Stimulated activated CD4-positive, alpha-beta T cell treated with anti-CD3 and anti-CD28 coated beads, TNF-alpha, amount 100 ng/mL, for 48 hours (primary cell): ENCODE measurements at places on chromosomes 13 and 19.

- peak; percentile 68 for DNase-seq
These were observed 2.9 kb upstream of the LTBP4 start for GRCh38 chr19:40598121-40598917.

DNA sequence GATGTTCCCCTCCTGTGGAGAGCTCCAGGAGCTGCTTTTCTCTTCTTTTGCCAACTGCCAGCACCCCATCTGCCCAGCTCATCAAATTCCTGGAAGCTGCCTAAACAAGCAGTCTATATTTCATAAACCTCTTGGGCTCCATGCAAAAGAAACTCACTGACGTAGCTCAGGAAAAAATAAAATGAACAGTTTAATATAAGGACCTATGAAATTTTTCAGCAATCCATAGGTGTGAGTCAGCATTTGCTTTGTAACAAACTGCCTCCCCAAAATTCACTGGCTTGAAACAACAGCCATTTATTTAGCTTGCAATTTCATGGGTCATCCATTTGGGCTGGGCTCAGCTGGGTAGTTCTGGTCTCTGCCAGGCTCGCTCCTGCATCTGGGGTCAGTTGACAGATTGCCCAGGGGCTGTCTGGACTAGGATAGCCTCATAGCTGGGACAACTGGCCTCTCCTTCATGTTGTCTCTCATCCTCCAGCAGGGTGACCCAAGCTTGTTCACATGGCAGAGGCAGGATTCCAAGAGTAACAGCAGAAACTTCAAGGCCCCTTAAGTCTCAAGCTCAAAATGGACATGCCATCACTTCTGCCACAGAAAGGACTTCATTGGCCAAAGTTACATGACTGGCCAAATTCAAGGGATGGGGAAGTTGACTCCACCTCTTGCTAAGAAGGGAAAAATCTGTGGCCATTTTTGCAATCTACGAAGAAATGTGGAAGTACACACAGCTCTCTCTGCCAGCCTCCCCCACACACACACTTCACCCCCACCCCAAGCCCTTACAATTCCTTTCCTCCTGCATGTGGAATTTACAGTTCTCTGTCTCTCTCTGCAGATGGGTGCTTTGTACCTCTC is 7.9 kb upstream of the PVR start:
- DNase-seq, result no peak

- no peak for DNase-seq
These were observed at the start of gene CXCL17 for GRCh38 chr19:42442833-42443232. CXCL17 (minus strand) TSS chr19:42442946; CDS start chr19:42442832, 114 bp downstream.

GRCh38 chr19:11737964-11738745 is 591 bp downstream of the ZNF823 start:
- DNase-seq, result no peak

DNA sequence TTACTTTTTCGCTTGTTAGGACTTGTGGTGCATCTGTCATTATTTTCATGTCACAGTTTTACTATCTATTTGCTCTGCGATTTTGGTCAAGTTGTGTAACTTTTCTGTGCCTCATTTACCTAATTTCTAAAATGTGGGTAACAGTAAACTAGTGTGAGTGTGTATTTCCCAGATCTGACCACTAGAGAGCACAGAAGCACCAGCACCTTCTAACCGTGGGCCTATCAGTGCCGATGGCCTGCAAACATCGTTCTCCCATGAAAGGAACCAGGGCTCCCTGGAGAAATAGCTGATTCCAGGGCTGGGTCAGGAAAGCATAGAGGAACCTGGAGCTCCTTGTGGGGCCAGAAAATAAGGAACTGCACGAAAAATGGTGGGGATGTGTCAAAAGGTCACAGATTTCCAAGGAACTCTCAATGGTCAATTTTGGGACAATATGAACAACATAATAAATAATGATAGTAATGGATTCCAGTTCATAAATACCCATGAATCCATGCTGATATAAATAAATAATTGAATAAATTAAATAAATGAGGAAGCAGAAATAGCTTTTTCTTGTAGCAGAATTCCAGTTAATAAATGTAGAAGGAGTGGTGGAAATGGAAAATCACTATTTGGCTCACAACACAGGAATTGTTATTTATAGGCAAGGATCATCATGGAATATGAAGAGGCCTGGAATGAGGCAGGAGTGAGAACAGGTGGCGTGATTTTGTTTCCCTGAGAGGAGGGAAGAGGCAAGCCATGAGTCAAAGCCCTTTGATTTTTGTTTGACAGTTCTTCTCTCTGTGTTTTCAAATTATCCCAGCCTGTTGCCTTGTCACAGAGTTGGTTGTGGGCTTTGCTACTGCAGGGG is 31.1 kb downstream of the CEACAM8 start:
- no peak for DNase-seq

DNA sequence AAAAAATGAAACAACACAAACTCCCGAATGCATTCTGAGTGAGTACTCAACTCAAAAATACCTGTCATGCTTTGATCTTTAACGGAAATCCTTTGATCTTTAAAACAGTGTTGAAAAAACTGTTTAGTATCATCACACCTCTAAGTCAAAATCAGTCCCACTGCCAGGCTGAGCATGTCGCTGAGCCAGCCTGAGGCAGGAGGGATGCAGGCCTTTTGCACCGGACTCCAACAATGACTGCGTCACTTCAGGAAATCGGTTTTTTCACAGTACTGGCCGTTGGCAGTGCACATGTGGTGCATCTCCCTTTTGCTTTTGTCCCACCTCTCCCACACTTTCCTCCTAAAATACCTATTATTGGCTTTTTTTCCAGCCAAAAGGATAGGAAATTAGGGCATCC is 78.2 kb downstream of the SHISA2 start:
- DNase-seq, result no peak

GRCh38 chr19:4130744-4131438 is 7.0 kb upstream of the MAP2K2 start:
- no peak for DNase-seq

- no peak for DNase-seq
These were observed 12.0 kb downstream of the RABAC1 start for GRCh38 chr19:41947091-41947490.

DNA sequence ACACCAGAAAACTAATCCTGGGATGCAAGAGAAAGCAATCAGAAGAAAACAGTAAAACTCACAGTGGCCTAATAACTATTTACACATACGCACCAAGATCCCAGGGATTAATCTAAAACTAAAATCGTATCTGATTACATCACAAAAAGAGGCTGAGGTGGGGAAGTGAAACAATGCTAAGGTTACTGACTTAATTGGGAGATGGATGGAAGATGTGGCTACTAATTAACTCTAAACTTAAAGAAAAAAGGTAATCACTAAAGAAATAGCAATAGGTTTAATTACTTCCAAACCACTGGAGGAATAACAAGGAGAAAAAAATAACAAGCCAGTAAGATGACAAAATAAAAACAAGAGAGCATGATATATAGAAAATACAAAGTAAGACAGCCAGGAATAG is 50.4 kb downstream of the NUFIP1 start:
- DNase-seq, result no peak

DNA sequence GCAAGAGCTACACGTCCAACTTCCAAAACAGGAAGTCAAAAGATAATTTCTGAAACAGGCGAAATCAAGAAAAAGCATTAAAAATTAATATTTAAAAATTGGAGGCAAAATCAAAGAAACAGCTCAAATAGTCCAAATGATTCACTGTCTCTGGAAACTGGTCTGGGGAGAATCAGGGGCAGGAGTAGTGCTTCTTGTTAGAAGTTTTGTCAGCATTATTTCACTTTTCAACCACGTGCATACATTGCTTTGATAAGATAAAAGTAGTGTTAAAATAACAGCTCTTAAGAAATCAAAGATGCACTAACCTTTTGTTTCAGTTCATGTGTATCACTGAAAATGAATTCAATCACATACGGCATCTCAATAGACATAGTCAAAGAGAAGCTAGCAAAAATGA is 53.8 kb downstream of the PARP4 start:
- no peak for DNase-seq

- no peak for DNase-seq
These were observed 965 bp downstream of the TTC9B start for GRCh38 chr19:40217027-40217810.

GRCh38 chr19:55305491-55305890 is 19.6 kb downstream of the TMEM150B start:
- DNase-seq, result peak; percentile 37

GRCh38 chr13:94335761-94336526 is 143.5 kb downstream of the DCT start:
- no peak for DNase-seq

DNA sequence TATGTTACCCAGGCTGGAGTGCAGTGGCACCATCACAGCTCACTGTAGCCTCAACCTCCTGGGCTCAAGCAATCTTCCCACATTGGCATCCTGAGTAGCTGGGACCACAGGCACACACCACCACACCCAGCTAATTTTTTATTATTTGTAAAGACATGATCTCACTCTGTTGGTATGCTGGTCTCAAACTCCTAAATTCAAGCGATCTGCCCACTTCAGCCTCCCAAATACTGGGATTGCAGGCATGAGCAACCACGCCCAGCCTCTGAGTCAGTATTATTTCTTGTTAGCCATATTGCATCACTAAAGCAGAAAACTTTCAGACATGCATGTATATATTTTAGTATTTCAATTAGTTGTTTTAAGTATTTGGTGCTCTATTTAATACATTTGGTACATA is 376.4 kb downstream of the GPC6 start:
- DNase-seq, result no peak

GRCh38 chr13:62302341-62302740 is 886.7 kb upstream of the PCDH20 start:
- no peak for DNase-seq

DNA sequence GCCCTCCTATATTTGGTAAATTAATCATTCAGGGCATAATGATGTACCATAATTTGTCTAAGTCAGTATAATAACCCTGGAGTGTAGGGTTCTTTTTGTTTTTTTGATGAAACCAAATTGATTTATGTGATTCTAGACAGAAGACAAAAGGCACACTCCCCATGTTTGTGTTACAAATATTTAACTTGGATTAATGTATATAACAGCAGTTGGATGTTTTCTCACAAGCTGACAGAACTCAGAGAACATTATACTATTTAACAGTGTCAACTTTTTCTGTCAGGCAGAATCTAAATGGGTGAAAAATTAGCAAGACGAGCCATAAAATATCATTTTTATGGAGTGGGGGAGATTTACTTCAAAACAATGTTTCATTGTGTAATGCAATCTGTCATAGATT is 15.2 kb downstream of the CBY2 start:
- no peak for DNase-seq

- no peak for DNase-seq
These were observed 376.5 kb downstream of the KLF12 start for GRCh38 chr13:73757481-73758233.

DNA sequence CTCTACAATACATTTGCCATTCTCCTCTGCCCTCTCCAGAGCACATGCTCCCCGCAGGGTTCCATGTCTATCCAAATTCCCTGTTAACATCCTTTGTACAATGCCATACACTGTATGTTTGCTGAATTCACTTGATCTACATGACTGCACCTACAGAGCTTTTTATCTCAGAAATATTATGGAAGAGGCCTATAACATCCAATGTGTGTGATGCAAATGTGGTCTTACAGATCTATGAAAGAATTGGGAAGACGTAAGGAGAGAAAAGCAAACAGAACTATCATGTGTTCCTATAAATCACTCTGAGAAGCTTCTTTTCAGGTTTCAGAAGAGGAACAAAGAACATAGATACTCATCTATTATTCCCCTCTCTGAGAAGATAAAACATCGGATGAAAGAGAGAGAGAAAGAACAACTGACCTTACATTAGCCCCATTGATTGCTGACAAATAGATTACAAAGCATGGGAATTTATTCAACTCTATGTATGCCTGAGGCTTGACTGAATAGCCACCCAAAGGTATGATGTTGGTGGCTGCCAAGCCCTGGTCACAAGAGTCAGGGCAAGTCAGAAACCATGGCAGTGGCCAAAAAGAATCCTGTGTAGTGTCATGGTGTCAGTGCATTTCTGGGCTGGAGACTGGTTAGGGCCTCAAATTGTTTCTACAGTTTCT is 425.2 kb downstream of the FOXO1 start:
- no peak for DNase-seq

DNA sequence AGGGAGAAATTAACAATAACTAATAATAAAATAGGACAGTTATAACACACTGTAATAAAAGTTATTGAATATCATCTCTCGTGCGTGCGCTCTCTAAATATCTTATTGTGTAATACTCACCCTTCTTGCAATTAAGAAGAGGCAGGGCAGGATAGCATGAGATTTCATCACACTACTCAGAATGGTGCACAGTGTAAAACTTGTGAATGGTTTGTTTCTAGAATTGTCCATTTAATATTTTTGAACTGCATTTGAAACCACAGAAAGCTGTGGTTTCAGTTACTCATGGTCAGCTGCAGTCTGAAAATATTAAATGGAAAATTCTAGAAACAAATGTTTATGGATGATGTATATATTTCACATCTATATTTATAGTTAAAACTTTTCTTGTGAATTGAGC is 161.1 kb downstream of the DCT start:
- DNase-seq, result no peak

GRCh38 chr19:48351341-48351752 is 12.4 kb downstream of the TMEM143 start:
- peak; percentile 78 for DNase-seq

- DNase-seq, result no peak
These were observed 76.2 kb downstream of the SOX1 start for GRCh38 chr13:112143046-112143752.

DNA sequence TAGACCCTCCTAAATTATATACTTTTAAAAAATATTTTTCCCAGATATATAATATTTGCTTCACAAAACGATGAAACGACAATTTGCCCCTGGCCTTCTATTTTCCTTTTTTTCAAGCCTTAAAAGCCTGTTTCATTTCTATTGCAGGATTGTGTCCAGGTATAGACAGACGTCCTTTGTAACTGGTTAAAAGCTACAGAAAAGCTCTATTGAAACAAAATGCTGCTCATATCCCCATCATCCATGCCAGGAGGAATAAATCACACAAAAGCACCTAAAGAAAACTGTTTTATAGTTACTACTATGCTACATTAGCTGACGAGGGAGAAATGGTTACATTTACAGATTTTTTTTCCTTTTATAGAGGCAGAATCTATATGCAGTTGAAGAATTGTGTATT is 765.1 kb downstream of the DIAPH3 start:
- no peak for DNase-seq

GRCh38 chr13:89988206-89988605 is 1359.3 kb upstream of the MIR17HG start:
- no peak for DNase-seq

- DNase-seq, result no peak
These were observed 7.1 kb upstream of the NFIC start for GRCh38 chr19:3359015-3359918.

- DNase-seq, result no peak
These were observed 7.5 kb upstream of the MIER2 start for GRCh38 chr19:351976-352625.

- DNase-seq, result no peak
These were observed 403.6 kb upstream of the SGCG start for GRCh38 chr13:22777207-22777606.
